ENCODE measurements at places on chromosomes 2 and 18. TPM values are rescaled to one million over a fixed set of nuclear protein-coding genes. Genes with fewer than 3 reads are reported as not detected.

TUBA4B gene
- total RNA-seq = not detected

FEV gene
- not detected for total RNA-seq

ARHGAP25 gene
- total RNA-seq = 3.2 TPM

ANTXR1 gene
- total RNA-seq = 65.2 TPM

ACMSD gene
- total RNA-seq = not detected

LOXL3 gene
- total RNA-seq = 21.8 TPM

SLC23A3 gene
- 0.25 TPM for total RNA-seq

MYO3B gene
- total RNA-seq = not detected

CCDC148 gene
- total RNA-seq = not detected

STEAP3 gene
- 3.1 TPM for total RNA-seq

SYT4 gene
- total RNA-seq = not detected

PECR gene
- 5.0 TPM for total RNA-seq

BCL11A gene
- not detected for total RNA-seq

APOB gene
- 0.56 TPM for total RNA-seq

LIMS3 gene
- 7.2 TPM for total RNA-seq

CLEC4F gene
- total RNA-seq = not detected

CDK15 gene
- total RNA-seq = 1.2 TPM

TMEM163 gene
- total RNA-seq = not detected

SKA1 gene
- 0.62 TPM for total RNA-seq

ACOXL gene
- not detected for total RNA-seq

RGPD3 gene
- total RNA-seq = 0.50 TPM

CRYGD gene
- not detected for total RNA-seq

KCTD1 gene
- total RNA-seq = 10.1 TPM

ST6GAL2 gene
- 4.7 TPM for total RNA-seq

MREG gene
- total RNA-seq = 3.5 TPM

NEU4 gene
- not detected for total RNA-seq

MALL gene
- total RNA-seq = 41.5 TPM

CRACDL gene
- not detected for total RNA-seq

KIF3C gene
- total RNA-seq = 8.0 TPM

ANKRD62 gene
- not detected for total RNA-seq

C2orf72 gene
- 0.19 TPM for total RNA-seq

MYOM1 gene
- total RNA-seq = 0.73 TPM

DYNAP gene
- total RNA-seq = not detected

CNTNAP5 gene
- total RNA-seq = not detected

GAREM1 gene
- 21.8 TPM for total RNA-seq

WDR12 gene
- 17.5 TPM for total RNA-seq

PSTPIP2 gene
- total RNA-seq = 2.4 TPM

BMP10 gene
- not detected for total RNA-seq

NEU2 gene
- not detected for total RNA-seq

EDAR gene
- total RNA-seq = not detected

MAP2 gene
- 5.8 TPM for total RNA-seq

ALLC gene
- not detected for total RNA-seq

TMEM37 gene
- 2.9 TPM for total RNA-seq

SNRPD1 gene
- 10.8 TPM for total RNA-seq

NT5DC4 gene
- total RNA-seq = not detected

MYL1 gene
- not detected for total RNA-seq

ZSWIM2 gene
- not detected for total RNA-seq

SAG gene
- not detected for total RNA-seq

NBEAL1 gene
- total RNA-seq = 15.4 TPM

CDH2 gene
- 12.4 TPM for total RNA-seq

TTC27 gene
- 10.3 TPM for total RNA-seq

MGAT4A gene
- total RNA-seq = 4.3 TPM

KCNIP3 gene
- 14.2 TPM for total RNA-seq

KCNE4 gene
- total RNA-seq = 8.2 TPM
